ENCODE measurements at places on chromosomes 16 and 17.

GRCh38 chr17:19248928-19249574, 11.9 kb downstream of the EPN2 start:
- DNase-seq, result no peak

DNA sequence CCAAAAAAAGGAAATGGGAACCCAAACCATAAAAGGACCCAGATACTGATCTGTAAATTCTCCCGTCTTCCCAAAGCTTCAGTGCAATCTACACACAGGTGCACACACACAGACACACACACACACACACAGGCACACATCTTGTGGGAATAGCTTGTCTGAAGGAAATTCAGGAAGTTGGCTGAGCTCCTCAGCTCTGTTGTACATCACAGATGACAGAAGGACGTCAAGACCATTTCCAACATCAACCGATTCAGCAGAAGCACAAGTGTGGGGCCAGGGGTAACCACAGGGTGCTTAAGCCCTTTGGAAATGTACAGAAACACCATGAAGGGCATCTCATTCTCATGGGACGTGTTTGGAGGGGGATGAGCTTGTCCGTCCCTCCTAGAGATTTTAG, 498.1 kb upstream of the PSMD7 start:
- no peak for DNase-seq

- DNase-seq, result no peak
Measured at GRCh38 chr17:28551421-28552175, 826 bp downstream of the UNC119 start.

DNA sequence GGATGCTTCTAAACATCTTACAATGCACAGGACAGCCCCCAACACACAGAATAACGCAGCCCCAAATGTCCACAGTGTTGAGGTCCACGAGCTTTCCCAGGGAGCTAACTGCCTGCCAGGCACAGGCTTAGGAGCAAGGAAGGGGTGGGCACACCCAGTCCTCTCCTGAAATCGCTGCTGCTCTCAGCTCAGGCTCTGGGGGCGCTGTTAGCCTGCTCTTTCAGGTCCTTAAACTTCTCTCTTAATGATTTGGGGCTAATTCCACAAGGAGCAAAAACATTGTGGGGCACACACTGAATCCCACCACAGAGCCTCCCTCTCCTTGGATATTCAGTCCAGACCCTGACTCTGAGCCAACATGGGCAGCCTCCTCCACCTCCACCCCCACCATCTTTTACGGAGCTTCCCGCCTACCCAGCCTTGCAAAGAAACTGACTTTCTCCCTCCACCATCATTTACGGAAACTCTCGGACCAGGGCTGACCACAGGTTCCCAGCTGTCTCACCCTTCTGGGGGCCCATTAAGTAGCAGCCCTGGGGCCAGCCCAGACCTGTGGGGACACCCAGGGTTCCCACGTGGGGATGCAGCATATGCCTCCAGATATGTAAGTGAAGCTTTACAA, 1.1 kb downstream of the CD300H start:
- no peak for DNase-seq

- no peak for DNase-seq
Measured at GRCh38 chr16:4395055-4395726, 21.2 kb downstream of the CORO7 start.

Measured in activated CD4-positive, alpha-beta T cell treated with anti-CD3 and anti-CD28 coated beads for 1 hour (primary cell).